ENCODE measurements at places on chromosomes 1 and 21.

DNA sequence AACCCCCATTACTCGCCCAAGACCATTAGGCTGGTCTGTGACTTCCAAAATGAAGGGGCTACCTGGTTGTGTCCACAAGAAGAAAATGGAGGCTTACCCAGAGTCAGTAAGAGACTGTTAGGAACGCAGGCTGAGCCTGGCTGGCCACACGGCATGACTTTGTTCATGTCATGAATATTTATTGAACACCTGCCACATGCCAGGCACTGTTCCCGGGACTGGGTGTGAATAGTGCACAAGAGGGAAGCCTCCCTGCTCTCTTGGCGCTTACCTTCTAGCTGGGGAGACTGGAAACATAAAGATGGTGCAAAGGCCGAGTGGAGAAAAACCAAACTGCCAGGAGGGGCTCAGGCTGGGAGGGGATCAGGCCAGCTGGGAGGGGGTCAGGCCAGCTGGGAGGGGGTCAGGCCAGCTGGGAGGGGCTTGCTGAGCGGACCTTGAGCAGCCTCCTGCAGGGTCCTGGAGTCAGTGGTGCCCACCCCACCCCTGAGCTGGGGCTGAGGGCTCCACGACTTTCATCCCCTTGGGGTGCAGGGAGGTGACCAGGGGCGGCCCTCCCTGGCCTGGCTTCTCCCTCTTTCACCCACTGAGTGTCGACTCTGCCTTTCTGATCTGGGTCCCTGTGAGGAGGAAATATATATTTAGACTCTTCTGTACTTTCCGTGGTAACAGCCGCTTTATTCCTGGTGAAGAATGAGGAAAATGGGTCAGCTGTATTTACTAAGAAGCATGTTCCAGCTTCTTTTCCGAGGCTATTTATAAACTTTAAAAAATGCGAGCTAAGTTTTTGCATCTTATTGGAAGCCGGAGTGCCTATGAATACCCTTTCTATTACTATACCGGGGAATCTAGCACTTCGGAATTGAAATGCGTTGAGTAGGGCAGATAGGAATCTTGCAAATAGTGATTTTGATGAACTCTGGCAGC, 139.0 kb downstream of the CAMTA1 start:
- DNase-seq: peak; percentile 87

DNA sequence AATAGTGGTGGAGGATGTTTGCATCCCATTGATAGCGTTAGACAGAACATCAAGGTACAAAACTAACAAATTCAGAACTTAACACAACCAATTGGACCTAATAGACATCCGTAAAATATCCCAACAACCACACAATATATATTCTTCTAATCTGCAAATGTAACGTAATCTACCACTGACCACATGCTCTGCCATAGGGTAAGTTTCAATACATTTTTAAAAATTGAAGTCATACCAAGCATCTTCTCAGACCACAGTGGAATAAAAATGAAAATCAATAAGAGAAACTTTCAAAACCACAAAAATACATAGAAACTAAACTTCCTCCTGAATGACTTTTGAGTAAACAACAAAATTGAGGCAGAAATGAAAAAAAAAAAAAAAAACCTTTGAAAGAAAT, 1087.5 kb downstream of the KCNT2 start:
- no peak for DNase-seq

- DNase-seq: no peak
Observed at GRCh38 chr1:58854576-58854975, 70.7 kb upstream of the JUN start.

GRCh38 chr1:209354111-209354839, 229.2 kb upstream of the CAMK1G start:
- peak; percentile 97 for DNase-seq

DNA sequence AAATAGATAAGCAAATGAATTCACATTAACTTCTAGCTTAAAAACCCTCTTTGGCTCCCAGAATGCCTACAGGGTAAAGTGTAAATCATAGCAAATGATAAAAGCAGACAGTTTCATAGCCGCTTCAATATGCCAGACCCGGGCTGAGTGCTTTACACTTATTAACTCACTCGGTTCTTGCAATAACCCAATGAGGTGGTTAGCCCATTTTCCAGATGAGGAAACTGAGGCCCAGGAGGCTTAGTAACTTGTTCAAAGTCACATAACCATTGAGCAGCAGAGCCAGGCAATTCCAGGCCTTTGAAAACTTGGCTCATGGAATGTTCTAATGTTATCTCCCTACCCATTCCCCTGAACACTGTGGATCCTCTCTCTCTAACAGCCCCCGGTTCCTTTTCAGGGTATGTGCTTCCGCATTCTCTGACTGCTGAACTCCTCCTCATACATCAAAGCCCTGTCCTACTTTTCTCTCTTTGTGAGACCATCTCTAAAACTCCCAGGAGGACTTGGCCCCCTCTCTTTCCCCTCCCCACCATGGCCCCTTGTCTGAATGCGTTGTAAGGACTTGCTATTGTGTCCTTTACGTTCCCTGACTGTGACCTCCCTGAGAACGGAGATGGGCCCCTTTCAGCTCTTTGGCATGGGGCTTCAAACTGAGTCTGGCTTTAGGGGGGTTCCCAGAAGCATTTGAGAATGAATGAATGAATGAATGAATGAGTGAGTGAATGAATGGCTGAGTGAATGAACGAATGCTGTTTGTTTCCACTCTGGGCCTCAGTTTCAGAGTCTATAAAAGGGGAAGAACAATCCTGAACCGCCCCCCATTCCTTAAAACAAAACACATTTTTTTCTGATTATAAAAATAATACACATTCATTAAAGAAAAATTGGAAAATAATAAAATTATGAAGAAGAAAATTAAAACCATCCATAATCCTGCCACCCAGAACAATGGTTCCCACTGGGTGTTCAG, 15.6 kb upstream of the RUNX3 start:
- DNase-seq: no peak
